ENCODE measurements at places on chromosomes 7 and 10. TPM values are rescaled to one million over a fixed set of nuclear protein-coding genes. Genes with fewer than 3 reads are reported as not detected.

PIP gene
- not detected for total RNA-seq

VAX1 gene
- total RNA-seq, result not detected

BHLHA15 gene
- total RNA-seq, result 28.9 TPM

DNA sequence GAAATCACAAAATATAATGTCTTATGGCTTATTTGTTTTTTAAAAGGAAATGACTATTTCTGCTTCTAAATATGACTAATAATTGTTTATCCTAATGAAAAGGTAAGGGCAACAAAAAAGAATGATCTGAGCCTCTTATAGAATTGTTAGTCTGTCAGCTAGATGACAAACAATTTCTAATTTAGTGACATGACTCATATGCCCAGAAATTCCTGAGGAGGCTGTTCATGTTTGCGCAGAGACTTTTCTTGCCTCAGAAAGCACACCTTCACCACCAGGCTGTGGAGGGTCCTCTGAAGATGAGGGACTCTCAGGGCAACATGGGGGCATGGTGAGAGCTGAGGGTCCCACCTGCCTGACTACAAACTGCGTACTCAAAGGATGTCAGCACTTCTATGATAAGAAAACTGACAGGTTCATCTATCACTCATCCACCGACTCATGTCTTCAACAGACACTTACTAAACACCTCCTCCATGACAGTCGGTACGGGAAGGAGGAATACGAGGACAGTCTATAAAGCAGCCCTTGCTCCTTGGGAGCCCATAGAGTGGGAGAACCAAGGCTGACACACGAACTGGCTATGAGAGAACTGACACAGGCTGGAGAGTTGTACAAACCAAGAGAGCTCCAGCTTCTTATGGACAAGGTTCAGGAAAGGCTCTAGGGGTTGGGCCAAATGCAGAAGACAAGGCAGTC, 102.0 kb downstream of the PKD1L1 start:
- no peak for DNase-seq

DNA sequence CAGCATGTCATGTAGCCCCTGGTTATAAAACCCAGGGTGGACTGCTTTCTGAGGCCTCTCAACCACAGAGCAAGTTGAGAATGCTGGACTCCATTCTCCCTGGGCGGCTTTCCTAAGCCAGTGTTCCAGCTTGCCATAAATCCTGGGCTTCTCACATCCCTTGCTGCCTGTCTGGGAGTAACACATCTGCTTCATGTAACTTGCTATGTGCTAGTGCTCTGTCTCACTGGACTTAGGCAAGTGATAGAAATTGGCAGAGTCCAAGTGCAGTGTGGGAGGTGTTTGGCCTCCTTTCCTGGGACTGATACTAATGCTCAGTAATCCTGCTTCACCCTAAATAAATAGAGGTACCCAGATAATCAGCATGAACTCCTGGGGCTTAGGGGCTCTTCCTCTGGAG, 277.1 kb upstream of the POM121L12 start:
- DNase-seq, result no peak

GRCh38 chr10:59225211-59225610, 48.8 kb downstream of the PHYHIPL start:
- DNase-seq, result no peak

DNA sequence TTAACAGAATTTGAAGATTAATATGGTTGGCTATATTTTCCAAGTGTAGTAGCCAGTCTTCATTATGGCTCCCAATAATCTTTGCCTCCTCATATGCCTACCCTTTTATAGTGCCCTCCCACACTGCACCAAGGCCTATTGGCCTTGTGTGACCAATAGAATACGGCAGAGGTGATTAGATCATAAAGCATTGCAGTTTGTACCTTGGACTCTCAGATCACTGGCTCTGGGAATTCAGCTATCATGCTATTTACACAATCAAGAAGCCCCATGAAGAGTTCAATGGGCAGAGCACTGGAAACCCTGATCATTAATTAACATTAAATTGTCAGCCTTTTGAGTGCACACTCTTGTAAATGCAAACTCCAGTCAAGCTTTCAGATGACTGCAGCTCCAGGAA, 154.5 kb upstream of the MAGI2 start:
- DNase-seq, result no peak

DNA sequence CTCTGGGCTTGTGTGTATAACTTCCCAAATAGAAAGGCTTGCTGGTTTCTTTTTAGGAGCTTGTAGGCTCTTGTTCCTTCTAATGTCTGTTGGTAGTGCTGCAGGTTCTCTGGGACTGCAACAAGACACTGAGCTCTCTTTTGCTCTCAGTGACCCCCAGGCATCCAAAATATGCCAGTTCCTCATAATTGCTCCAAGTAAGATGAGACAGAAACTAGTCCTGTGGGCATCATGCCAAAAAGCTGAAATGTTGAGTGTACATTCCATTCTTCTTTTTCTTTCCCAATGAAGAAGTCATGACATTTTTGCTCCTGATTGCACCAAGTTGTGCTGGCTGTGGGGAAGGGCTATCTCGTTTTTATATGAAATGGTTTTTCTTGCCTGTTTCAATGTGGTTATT, 7.1 kb upstream of the BTBD16 start:
- no peak for DNase-seq

- no peak for DNase-seq
These were observed 22.4 kb upstream of the IFIT2 start for GRCh38 chr10:89279421-89279869.

- no peak for DNase-seq
These were observed 31.4 kb downstream of the FRA10AC1 start for GRCh38 chr10:93671042-93671441.

GRCh38 chr10:102628451-102628911, 15.8 kb upstream of the TRIM8 start:
- DNase-seq, result no peak

DNA sequence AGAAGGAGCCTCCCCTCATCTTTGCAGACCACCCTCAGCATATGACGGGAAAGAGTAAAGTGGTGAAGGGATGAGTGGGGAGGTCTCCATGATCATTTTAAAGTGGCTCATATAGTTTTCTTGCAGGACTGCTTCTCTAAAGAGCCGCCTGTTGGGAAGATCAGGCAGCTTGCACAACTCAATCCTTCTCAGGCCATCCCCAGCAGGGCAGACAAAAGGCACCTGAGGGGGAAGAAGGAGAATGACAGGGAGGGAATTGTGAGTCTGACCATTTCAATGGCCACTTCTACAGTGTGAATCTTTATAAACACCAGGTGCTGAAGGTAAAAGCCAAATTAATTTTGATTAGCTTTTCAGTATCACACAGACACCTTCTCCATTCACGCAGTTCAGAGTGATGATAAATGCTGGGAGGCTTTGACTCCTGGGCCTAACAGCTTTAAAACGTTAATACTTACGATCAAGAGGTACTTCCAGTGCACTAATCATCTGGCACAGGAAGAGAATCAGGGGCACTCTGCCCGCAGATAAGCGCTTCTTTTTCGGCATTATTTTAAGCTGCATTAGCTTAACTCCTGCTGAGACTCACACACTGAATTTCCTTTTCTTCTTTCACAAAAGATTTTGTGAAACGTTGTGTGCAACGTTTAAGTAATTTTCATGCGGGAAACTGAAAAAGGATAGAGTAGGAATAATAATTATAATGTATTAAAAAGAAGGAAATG, 109.5 kb upstream of the LAMB4 start:
- DNase-seq, result no peak

GRCh38 chr10:90018819-90019218, 317.4 kb downstream of the KIF20B start:
- DNase-seq, result no peak

GRCh38 chr7:142792593-142792992, 21.8 kb downstream of the PRSS2 start:
- no peak for DNase-seq

All from liver (tissue), 10 donors.